ENCODE measurements at places on chromosomes 2 and 18. TPM values are rescaled to one million over a fixed set of nuclear protein-coding genes. Genes with fewer than 3 reads are reported as not detected.

MC4R gene
- not detected for total RNA-seq

LDLRAD4 gene
- total RNA-seq = 31.8 TPM

ATIC gene
- total RNA-seq = 31.6 TPM

UBXN2A gene
- total RNA-seq = 18.6 TPM

LRRC30 gene
- not detected for total RNA-seq

EML6 gene
- total RNA-seq = 18.0 TPM

LDAH gene
- total RNA-seq = 17.3 TPM

DNA sequence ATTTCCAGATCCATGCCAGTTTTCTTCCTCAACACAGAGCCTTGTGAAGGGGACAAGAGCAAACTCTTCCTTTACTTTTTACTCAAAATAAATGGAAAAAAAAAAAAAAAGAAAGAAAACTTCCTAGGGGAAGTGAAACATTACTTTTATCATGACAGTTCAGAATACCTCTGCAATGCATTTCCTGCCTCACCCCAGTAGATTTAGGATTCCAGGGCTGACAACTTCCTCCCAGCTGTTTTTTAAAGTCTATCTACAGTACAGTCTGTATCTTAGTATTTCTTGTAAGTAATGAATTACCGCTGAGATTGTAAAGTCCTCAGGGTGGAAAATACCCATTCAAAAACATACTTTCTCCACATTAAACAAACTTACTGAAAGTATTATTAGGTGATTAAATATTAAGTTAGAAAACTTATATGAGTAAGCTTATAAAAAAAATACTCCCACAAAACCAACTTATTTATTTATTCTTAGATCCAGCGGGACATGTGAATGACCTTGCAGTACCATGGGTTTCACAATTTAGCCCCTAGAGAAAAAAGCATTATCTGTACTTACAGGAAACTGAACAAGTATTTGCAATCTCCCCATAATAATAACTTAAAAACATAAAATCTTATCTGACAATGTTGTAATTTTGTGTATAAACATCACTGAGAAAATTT lies 117.7 kb downstream of the RBMS1 start:
- DNase-seq = no peak

GRCh38 chr2:46045888-46046287 lies 251.3 kb upstream of the EPAS1 start:
- no peak for DNase-seq

- DNase-seq = no peak
Measured at GRCh38 chr2:669323-669722, 7.9 kb downstream of the TMEM18 start.

DNA sequence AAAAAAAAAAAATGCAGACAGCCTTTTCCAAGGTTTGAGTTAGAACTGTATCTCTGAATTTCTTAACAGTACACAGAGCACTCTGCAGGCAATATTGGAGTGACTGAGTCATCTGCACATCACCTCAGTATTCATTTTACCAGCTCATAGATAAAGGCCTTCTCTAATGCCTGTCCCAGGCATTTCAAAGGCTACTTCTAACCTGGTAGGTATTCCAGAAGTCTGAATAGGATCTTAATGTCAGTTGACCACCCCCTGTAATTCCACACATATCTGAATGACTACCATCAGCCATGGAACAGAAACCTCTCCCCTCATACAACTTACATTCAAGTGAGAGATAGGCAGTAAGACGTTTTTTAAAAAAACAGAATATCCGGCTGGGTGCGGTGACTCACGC lies 9.0 kb downstream of the METTL21A start:
- DNase-seq = no peak

- DNase-seq = no peak
Measured at GRCh38 chr2:72942881-72943418, 25.6 kb downstream of the EMX1 start.

DNA sequence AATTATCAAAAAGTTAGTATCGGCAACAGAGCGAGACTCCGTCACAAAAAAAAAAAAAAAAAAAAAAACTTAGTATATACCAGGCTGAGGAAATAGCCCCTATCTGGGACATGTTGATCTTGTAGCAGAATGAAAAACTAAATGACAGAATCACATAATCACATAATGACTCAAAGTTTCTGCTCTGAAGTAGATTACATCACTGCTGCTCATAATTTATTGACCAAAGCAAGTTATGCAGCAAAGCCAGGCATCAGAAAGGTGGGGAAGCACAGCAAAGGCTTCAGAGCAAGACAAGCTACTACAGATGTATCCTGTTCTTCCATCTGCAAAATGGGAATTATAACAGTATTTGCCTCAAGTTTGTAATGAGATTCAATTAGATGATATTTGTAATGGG lies 68.1 kb downstream of the BOD1L2 start:
- no peak for DNase-seq

DNA sequence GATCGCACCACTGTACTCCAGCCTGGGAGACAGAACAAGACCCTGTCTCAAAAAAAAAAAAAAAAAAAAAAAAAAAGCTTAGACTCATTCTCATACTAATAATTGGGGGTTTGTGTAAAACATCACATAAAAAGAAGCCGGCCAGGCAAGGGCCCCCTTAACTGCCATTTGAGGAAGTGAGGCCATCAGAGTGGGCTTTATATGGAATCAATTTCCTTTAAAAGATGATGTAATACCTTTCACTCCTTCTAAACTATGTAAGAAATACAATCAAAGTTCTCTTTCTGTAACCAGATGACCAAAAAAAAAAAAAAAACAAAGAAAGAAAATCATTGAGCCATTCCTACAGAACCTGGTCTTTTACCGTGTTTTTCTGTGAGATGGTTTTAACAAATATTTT lies 13.1 kb upstream of the GPR55 start:
- DNase-seq = no peak

GRCh38 chr2:230871361-230872150 lies 6.8 kb downstream of the ITM2C start:
- no peak for DNase-seq
